Osteoblast (primary cell): ENCODE measurements at places on chromosomes 13 and 19. TPM values are rescaled to one million over a fixed set of nuclear protein-coding genes. Genes with fewer than 3 reads are reported as not detected.

- DNase-seq, result no peak
Measured at GRCh38 chr13:110565296-110565695, 3.8 kb upstream of the RAB20 start.

GRCh38 chr13:110297011-110297410 lies 9.9 kb downstream of the COL4A1 start:
- no peak for DNase-seq

DNA sequence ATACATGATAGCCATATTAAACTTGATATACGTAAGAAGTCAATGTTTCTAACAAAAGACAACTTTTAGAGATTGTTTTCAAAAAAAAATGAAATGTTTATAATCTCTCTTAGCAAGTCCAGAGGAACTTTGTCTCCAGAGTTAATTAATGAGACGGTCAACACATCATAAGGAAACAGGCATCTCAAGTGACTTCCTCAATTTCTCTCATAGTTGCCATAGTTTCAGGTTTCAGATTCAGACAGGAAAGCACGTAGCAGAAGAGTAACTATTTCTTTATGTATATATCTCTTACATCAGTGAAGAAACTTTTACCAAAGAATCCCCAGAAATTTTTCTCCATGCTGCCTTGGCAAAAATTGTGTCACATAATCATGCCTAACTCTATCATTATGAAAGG lies 159.6 kb upstream of the ATXN8OS start:
- DNase-seq, result no peak

DNA sequence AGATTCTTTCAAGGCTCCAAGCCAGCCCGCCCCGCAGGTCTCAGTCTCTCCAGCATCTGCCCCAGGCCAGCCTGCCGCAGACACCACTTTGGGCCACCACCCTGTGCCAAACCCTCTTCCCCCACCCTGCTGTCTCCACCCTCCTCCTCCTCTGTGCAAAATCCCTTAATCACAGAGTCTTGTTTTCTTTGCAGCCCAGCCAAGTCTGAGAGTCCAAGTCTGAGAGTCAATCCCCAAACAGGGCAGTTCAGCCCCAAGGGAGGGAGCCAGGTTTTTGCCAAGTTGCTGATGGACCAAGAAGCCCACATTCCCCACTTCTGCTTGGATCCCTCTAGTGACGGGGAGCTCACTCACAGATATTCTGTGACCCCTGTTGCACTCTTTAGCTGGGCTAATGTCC lies 3.1 kb downstream of the ADAMTS10 start:
- DNase-seq, result peak; percentile 99

- no peak for DNase-seq
Measured at GRCh38 chr13:73635166-73635787, 498.9 kb downstream of the KLF12 start.

DNA sequence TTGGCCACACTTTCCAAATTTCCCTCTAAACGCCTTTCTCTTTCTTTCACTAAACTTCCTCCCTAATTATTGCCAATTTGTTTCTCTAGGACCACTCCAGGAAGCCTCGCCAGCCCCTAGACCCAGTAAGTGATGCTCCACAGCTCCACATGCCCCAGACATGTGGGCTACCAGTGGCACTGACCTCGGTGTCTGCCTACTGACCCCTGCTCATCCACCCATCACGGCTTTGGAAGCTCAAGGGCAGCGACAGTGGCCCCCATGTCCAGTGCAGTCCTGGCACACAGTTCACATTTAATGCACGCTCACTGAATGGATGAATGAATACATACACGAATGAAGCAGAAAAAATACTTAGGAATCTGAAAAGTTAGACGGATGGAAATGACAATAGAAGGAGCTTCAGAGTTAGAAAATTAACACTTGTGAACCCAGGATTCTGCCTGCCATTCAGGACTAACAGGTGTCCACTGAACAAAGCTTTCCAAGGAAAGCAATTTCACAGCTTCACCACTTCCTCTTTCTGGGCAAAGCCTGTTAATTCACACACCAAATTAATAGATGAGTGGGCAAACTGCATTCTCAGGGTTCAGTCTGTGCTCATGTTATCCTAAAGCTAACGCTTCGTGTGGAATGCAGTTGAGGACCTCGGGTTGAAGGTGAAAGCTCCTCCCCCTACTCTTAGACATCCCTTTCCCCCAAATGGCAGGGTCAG lies 50.9 kb downstream of the CCDC70 start:
- DNase-seq, result no peak

DNA sequence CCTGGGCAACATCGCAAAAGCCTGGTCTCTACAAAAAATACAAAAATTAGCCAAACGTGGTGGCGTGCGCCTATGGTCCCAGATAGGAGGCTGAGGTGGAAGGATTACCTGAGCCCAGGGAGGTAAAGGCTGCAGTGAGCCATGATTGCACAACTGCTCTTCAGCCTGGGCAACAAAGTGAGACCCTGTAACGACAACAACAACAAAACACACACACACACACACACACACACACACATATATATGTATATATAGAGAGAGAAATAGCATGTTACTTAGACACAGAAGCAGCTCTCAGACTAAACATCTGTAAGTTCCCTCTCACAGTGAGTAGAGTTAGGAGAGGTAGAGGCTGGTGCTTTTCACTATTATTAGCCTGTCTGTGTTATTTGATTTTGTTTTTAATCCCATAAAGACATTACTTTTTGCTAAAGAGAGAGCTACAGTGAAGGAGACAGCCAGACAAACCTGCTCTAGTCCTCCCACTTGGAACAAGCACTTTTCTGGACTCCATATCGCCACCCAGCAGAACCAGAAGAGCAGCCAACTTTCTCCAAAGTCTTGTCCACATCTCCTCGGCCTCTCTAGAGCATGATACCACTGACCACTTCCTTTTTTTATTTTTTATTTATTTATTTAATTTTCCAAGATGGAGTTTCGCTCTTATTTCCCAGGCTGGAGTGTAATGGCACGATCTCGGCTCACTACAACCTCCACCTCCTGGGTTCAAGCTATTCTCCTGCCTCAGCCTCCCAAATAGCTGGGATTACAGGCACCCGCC lies 2.8 kb upstream of the LIN7B start:
- peak; percentile 67 for DNase-seq

DNA sequence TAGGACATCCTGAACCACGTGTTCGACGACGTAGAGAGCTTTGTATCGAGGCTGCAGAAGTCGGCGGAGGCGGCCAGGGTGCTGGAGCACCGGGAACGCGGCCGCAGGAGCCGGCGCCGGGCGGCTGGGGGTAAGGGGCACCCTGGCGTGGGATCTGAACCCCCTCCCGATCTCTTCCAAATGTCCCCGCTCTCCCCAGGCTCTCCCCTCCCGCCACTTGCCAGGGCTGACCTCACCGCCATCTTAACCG lies 6.0 kb downstream of the EPS8L1 start:
- DNase-seq, result no peak

- DNase-seq, result peak; percentile 92
Measured at GRCh38 chr19:55406826-55407549, 600 bp downstream of the UBE2S start.

DNA sequence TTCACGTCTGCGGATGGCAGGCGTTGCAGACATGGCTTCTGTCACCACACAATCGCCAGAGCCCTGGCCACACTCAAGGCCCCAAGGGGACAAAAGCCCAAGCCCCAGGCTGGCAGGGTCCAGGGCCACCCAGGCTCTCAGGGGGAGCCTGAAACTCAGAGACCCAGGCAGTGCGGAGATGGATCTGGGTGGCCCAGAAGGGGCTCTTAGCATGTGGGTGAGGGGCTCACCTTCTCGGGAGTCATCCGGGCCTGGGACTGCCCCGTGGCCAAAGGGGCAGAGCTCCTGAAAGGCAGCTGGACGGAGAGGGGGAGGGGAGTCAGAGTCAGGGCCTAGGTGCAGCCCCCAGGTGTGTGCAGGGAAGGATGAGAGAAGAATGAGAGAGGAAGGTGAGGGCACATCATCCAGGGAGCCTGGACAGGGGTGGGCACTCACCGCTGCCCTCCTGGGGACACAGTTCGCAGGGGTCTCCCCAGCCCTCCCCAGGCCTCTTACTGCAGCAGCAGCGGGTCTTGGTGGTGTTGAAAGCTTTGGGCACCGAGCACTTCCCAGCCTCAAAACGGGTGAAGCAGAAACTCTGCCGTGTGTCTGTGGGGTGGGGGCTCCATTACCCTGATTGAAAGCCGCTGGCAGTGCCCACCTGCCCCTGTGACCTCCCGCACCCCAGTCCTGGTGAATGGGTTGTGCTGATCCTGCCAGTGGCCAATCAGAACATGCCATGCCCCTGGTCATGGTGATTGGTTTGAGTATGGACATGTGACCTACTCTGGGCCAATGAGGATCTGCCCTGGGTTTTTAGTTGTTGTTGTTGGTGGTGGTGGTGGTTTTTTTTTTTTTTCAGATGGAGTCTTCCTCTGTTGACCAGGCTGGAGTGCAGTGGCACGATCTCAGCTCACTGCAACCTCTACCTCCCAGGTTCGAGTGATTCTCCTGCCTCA lies 37.4 kb downstream of the CCL25 start:
- DNase-seq, result no peak

DNA sequence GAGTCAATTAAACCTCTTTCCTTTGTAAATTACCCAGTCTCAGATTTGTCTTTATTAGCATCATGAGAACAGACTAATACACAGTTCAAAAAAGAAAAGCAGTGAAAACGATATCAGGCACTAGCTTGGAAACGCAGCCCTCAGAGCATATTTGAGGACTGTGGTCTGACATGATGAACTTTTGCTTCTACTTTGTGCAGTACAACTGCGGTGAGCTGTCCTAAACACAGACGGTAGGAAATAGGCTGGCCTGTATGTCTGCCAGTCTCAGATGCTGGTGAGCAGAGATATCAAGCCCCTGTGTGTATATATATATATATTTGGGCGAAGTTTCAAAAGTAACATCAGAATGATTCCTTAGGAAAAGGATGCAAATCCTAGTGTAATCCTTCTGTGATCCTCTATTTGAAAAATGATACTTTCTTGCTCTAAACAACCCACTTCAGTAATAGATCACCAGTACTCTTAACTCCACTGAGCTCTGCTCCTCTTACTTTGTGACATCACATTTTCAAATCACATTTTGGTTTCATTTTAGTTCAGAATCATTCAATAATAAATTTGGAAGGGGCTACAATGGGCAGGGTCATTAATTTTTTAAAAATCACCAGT lies 74.4 kb downstream of the TNFRSF19 start:
- DNase-seq, result peak; percentile 57

- peak; percentile 73 for DNase-seq
Measured at GRCh38 chr19:6126335-6126974, 9.0 kb upstream of the ACSBG2 start.

DNA sequence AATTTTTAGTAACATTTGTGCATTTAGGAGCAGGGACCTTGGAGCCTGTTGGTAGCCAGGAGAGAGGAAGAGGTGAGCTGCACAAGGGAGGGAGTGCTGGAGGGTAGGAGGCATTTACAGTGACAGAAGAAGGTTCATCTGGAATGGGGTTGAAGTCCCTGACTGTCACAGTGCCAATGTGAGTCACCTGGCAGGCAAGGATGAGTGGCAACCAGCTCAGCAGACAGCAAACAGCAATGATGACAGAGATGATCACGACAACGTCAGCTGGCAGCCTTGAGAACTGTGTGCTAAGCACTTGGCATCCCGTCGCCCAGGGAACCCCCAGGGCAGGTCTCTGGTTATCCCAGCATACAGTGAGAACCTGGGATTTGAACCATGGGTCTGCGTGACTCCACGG lies 2.6 kb downstream of the OR10H5 start:
- no peak for DNase-seq

GRCh38 chr13:57716295-57716694 lies 84.8 kb downstream of the PCDH17 start:
- no peak for DNase-seq

- DNase-seq, result no peak
Measured at GRCh38 chr13:42594481-42595252, 20.7 kb downstream of the TNFSF11 start.

GRCh38 chr13:32940601-32941000 lies 75.6 kb upstream of the KL start:
- DNase-seq, result no peak

- DNase-seq, result no peak
Measured at GRCh38 chr19:44720945-44721344, 22.0 kb downstream of the CEACAM16 start.

DNA sequence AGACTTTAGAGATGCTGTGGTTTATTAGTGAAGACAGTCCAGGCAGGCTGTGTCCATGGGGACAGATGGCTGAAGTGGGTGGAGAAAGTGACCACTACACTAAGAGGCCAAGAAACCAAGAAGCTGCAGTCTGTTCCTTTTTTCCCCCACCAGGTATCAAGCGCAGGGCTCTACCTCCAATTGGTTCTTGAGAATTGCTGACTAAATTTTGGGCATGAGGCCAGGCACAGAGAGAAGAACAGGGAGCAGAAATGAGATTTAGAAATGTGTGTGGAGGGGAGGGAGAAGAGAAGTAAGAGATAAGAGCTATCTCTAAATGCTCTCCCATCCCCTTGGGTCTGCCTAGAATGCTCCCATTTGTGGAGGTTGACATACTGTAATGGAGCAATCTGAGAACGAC lies 12.3 kb upstream of the CYSLTR2 start:
- DNase-seq, result no peak

DNA sequence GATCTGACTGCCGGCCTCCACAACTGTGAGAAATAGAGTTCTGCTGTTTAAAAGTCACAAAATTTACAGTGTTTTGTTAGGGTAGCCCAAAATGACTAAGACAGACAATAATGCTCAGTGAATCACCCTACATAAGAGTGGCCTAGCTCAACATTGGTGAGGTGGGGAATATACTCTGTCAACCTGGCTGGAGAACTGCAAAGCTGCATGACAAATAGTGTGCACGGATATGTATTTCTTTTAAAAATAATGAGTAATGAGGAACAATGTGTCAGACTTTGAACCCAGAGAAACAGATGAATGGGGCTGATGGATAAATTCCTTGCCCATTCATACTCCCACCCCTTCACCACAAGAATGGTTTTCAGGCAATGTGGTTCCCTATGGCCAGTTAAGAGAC lies 372.4 kb downstream of the SUCLA2 start:
- no peak for DNase-seq

DNA sequence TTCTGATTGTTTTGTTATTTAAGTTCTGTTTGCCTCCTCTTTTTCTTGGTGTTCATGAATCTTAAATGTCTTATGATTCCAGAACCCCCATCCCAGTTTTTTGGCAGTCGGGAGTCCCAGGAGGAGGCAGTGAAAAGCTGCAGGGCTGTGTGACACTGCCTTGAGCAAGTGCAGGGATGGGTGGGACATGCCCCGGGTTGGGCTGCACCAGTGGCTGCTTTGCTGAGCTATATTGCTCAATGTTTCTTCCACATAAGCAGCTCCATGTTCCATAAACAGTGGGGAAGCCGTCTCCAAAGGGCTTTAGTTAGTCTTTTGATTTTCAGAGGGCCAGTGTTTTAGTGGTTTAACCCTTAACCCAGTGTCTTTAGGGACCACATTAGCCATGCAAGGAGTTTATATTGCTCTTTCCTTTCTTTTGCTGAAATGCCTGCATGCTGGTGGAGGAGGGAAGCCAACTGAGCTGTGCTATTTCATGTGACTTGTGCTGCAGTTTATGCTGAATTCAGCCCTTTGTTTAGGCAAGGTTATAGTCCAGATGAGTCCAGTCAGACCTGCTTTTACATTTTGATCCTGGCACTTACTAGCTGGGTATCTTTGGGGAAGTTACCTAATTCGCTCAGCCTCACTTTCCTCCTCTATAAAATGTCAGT lies 13.1 kb downstream of the ATP8A2 start:
- no peak for DNase-seq

- peak; percentile 90 for DNase-seq
Measured at GRCh38 chr19:50252111-50252886, 48.9 kb downstream of the MYH14 start.

SPACA4 gene
- total RNA-seq, result not detected in 2 replicates

LSM7 gene
- total RNA-seq, result 46.9 and 57.9 TPM in 2 replicates

GJB6 gene
- not detected in 2 replicates for total RNA-seq

PGLYRP2 gene
- not detected in 2 replicates for total RNA-seq

NBEA gene
- total RNA-seq, result 3.2 and 4.0 TPM in 2 replicates

SIGLEC5 gene
- under 0.01 TPM in 1 of 2 replicates, not detected in the other for total RNA-seq

WDR88 gene
- total RNA-seq, result not detected in 2 replicates

OBI1 gene
- total RNA-seq, result 12.7 TPM in 2 replicates

PEAK3 gene
- under 0.01 TPM in 1 of 2 replicates, not detected in the other for total RNA-seq
